ENCODE measurements at places on chromosomes 3 and 15. TPM values are rescaled to one million over a fixed set of nuclear protein-coding genes. Genes with fewer than 3 reads are reported as not detected.

The CIB2 gene
- total RNA-seq = 2.5 TPM

The DBR1 gene
- total RNA-seq = 17.5 TPM

The MKRN3 gene
- total RNA-seq = under 0.01 TPM

The ACP3 gene
- 0.54 TPM for total RNA-seq
